Neural progenitor cell (in vitro differentiated cells): ENCODE measurements at places on chromosomes 2 and 18. TPM values are rescaled to one million over a fixed set of nuclear protein-coding genes. Genes with fewer than 3 reads are reported as not detected.

The REG3G gene
- not detected in 2 replicates for total RNA-seq

The TMEFF2 gene
- 0.56 and 1.7 TPM in 2 replicates for total RNA-seq

The GREB1L gene
- 251 and 278 TPM in 2 replicates for total RNA-seq

The GRHL1 gene
- total RNA-seq: 4.7 and 5.8 TPM in 2 replicates

The PFN4 gene
- 0.21 and 0.43 TPM in 2 replicates for total RNA-seq

The CEP192 gene
- total RNA-seq: 40.3 and 58.7 TPM in 2 replicates

The DOK6 gene
- 0.43 TPM in 2 replicates for total RNA-seq

DNA sequence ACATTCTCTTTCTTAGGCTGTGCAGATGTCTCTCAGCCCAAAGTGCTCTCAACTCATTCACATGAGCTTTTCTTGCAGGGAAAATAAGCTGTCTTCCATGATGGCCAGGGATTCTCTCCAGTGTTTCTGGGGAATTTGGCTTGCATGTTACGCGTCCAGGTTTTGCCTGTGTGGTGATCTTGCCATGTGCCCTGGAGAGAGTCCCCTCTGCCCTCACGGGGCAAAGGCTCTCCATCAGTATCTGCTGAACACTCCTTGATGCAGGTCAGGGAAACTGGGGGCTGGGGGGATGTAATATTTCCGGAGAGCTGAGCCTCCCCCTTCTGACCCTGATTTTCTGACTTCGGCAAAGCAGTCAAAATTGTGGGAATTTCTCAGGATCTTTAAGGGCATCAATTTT is 87.6 kb downstream of the ACKR3 start:
- H3K4me3 ChIP-seq: no peak overlapping the region
- H3K4me1 ChIP-seq: peaks cover 26% of the 10 kb centered on the region
- no peaks in the 10 kb centered on the region for H3K27me3 ChIP-seq
- no peak for DNase-seq
- no peaks in the 10 kb centered on the region for H3K36me3 ChIP-seq

- no peaks in the 10 kb centered on the region for H3K27me3 ChIP-seq
- H3K27ac ChIP-seq: no peak overlapping the region
Measured at GRCh38 chr2:153403940-153404339, 74.6 kb downstream of the RPRM start.

DNA sequence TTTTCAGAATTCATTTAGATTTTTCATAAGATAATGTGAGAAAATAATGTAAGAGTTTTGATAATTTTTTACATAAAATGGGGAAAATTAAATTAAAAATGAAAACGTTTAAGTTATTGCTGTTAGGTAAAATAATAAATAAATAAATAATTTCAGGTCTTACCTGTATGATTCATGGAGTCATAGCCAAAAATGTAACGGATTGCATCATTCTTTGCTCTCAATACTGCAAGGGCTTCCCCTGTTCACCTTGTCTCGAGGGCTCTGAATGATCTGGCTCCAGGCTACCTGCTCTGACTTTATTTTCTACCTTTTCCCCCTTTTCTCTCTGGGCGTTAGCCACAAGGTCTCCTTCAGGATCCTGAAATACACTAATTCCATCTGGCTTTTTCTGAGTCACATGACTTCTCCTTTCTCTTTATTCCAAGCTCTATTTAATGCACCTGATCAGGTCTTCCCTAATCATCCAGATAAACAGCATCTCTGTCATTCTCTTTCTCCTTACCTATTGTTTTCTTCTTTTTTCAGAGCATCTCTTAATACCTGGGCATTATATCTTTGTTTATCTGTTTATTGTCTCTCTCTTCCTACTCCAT is 30.0 kb upstream of the CFAP36 start:
- no peak for DNase-seq
- H3K4me3 ChIP-seq: no peak overlapping the region
- H3K27ac ChIP-seq: no peak overlapping the region
- no peaks in the 10 kb centered on the region for H3K27me3 ChIP-seq
- H3K4me1 ChIP-seq: no peaks in the 10 kb centered on the region

- H3K4me1 ChIP-seq: peaks cover 16% of the 10 kb centered on the region
- no peak for DNase-seq
- no peak overlapping the region for H3K4me3 ChIP-seq
- H3K27me3 ChIP-seq: no peaks in the 10 kb centered on the region
- no peaks in the 10 kb centered on the region for H3K36me3 ChIP-seq
Measured at GRCh38 chr18:23143815-23144261, 8.6 kb downstream of the CABLES1 start.

DNA sequence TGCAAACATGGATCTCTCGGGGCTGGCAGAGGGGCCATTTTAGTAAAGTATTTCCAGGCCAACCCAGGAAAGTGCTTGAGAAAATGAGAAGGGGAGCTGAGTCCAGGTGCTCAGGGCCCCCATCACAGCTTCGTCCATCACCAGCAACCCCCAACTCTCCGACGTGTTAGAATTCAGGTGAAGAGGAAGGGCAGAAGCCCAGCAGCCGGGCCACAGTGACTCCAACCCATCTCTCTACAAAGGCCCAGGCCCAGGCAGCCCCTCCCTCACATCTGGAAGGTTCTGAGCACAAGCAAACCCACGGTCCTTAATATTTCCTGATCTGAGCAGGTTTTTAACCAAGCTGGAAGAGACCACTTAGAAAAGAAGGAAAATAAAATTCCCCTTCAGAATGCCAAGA is 34.7 kb upstream of the COL6A3 start:
- no peaks in the 10 kb centered on the region for H3K27me3 ChIP-seq
- H3K4me1 ChIP-seq: no peaks in the 10 kb centered on the region
- no peaks in the 10 kb centered on the region for H3K36me3 ChIP-seq
- H3K4me3 ChIP-seq: no peak overlapping the region
- DNase-seq: no peak

- no peak overlapping the region for H3K4me3 ChIP-seq
- H3K27ac ChIP-seq: no peak overlapping the region
- DNase-seq: no peak
- H3K4me1 ChIP-seq: peaks cover 9% of the 10 kb centered on the region
- H3K36me3 ChIP-seq: no peaks in the 10 kb centered on the region
Measured at GRCh38 chr18:59874166-59874565, 25.6 kb upstream of the PMAIP1 start.

DNA sequence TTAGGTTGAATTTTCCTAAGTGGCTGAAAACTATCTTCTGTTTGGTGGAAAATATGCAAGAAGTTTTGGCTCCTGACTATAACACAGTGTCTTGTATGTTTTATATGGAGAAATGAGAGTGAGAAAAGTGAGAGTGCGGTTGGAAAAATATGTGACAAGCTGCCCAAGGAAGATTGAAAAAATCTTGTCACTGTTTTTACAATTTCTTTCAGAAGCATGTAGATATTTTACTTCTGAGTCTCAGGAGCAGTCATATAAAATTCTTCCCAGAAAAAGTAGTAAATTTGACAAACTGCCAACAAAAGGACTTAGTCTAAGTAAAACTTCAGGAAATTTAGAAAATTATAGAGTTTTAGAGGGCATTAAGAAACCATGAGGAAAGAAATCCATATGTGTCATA is 19.4 kb upstream of the RMND5A start:
- H3K27ac ChIP-seq: no peak overlapping the region
- H3K4me3 ChIP-seq: no peak overlapping the region
- no peaks in the 10 kb centered on the region for H3K4me1 ChIP-seq
- no peaks in the 10 kb centered on the region for H3K27me3 ChIP-seq

GRCh38 chr2:51612387-51612786 is 580.5 kb upstream of the NRXN1 start:
- H3K27ac ChIP-seq: no peak overlapping the region
- no peak overlapping the region for H3K4me3 ChIP-seq
- DNase-seq: no peak
- H3K4me1 ChIP-seq: no peaks in the 10 kb centered on the region
- H3K36me3 ChIP-seq: no peaks in the 10 kb centered on the region
- H3K27me3 ChIP-seq: no peaks in the 10 kb centered on the region

DNA sequence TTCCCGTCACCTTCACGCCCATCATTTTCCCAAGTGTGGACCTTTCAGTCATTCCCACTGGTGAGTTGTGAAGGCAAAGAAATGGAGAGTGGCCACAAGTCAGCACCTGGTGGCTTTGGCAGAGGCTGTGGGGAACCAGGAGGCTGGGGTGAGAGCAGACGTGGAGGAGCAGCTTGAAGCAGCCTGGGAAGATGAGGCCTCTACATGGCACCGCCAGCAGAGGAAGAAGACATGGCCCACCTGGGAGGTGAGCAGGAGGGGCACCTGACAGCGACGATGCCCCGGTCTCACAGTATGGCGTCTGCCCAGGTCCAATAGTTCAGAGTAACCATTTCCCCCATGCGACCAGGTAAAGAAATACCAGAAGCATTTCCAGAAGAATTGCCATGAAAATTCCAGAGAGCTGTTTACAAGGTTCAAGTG is 69.0 kb downstream of the TPO start:
- H3K27ac ChIP-seq: no peak overlapping the region
- no peaks in the 10 kb centered on the region for H3K36me3 ChIP-seq
- no peaks in the 10 kb centered on the region for H3K27me3 ChIP-seq
- no peak overlapping the region for H3K4me3 ChIP-seq

- H3K27me3 ChIP-seq: no peaks in the 10 kb centered on the region
- no peak overlapping the region for H3K4me3 ChIP-seq
- no peak overlapping the region for H3K27ac ChIP-seq
- H3K36me3 ChIP-seq: no peaks in the 10 kb centered on the region
- no peak for DNase-seq
Measured at GRCh38 chr2:58650781-58651180, 409.7 kb upstream of the FANCL start.

DNA sequence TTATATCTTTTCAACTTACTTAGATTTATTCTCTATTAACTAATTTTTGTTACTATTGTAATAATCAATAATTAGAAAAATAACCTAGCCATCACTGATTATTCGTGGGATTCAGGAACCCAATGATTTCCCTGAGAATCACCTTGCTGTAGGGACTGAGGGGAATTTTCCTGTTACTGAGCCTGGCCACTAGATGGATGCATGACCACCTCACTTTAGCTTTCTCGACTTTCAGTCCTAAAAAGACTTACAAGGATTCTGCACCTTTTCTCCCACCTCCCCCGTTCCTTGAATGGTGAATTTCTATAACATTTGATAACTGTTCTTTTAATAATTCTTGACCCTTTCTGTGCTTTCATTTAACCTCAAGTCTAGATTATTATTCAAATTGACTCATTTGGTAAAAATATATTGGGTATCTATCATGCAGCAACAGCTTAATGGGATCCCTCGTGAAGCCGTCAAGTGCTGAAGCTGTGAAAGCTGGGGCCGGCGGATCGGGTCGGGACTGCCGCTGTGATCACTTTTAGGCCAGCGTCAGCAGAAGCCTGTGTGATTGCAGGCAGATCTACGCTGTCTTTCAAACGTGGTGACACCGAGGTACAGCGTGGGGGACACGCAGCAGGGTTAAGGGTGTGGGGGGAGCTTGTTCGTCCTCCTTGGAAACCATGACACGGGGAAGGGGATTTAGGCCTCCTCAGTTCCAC is 38.8 kb upstream of the TMEM18 start:
- peak; percentile 62 for DNase-seq
- no peak overlapping the region for H3K27ac ChIP-seq
- H3K36me3 ChIP-seq: no peaks in the 10 kb centered on the region
- no peak overlapping the region for H3K4me3 ChIP-seq

DNA sequence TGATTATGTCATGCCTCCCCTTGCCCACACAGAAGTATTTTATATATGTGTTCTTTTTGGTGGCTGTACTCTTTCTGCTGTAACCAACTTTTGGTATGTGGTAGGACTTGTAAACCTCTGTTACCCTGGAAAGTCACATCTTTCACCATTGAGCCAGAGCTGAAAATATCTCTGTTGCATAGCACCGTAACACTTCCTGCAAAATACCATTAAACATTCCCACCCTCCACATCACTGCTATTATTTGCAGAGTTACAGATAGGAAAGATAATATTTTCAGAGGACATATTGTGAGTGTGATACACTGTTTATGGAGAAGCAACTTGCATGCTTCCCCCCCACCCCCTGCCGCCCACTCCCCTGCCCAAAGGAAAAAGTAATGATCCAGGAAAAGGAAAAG is 44.8 kb downstream of the CAB39 start:
- no peaks in the 10 kb centered on the region for H3K36me3 ChIP-seq
- no peak overlapping the region for H3K4me3 ChIP-seq
- peaks cover 14% of the 10 kb centered on the region for H3K4me1 ChIP-seq
- no peak overlapping the region for H3K27ac ChIP-seq

- H3K4me3 ChIP-seq: no peak overlapping the region
- H3K27ac ChIP-seq: no peak overlapping the region
- H3K4me1 ChIP-seq: no peaks in the 10 kb centered on the region
- no peak for DNase-seq
Measured at GRCh38 chr2:32260376-32260775, 4.3 kb downstream of the NLRC4 start.

GRCh38 chr2:117323331-117323730 is 491.2 kb upstream of the DDX18 start:
- no peaks in the 10 kb centered on the region for H3K27me3 ChIP-seq
- no peak for DNase-seq
- H3K36me3 ChIP-seq: no peaks in the 10 kb centered on the region
- no peak overlapping the region for H3K27ac ChIP-seq

- DNase-seq: no peak
- no peak overlapping the region for H3K27ac ChIP-seq
- no peak overlapping the region for H3K4me3 ChIP-seq
Measured at GRCh38 chr2:58635801-58636375, 394.8 kb upstream of the FANCL start.

- H3K27ac ChIP-seq: no peak overlapping the region
- no peaks in the 10 kb centered on the region for H3K27me3 ChIP-seq
- no peak overlapping the region for H3K4me3 ChIP-seq
- no peak for DNase-seq
Measured at GRCh38 chr2:96839293-96839874, 4.4 kb downstream of the ANKRD23 start.

- H3K4me1 ChIP-seq: peaks cover 9% of the 10 kb centered on the region
- no peak overlapping the region for H3K27ac ChIP-seq
- H3K4me3 ChIP-seq: no peak overlapping the region
Measured at GRCh38 chr18:77099485-77100370, 32.9 kb downstream of the MBP start.

GRCh38 chr2:192438239-192438638 is 243.5 kb upstream of the TMEFF2 start:
- H3K4me3 ChIP-seq: no peak overlapping the region
- H3K27me3 ChIP-seq: no peaks in the 10 kb centered on the region

DNA sequence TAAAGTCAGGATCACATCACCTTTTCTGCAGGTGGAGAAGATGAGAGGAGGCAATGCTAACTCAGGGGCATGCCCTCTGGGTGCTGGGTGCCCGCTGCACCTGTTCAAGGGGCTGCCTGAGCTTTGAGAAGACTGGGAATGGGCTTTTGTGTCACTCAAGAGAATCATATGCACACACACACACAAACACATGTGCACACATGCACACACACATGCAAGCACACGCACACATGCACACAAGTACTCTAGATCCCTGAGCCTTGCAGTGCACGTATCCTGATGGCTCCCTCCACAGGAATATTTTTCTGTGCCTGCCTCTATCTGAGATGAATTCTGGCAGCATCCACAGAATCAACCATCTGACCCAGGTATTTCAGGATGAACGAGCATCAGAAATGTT is 110.0 kb upstream of the TEX51 start:
- no peaks in the 10 kb centered on the region for H3K36me3 ChIP-seq
- no peak for DNase-seq
- no peaks in the 10 kb centered on the region for H3K27me3 ChIP-seq
